ENCODE measurements at places on chromosomes 13 and 19.

DNA sequence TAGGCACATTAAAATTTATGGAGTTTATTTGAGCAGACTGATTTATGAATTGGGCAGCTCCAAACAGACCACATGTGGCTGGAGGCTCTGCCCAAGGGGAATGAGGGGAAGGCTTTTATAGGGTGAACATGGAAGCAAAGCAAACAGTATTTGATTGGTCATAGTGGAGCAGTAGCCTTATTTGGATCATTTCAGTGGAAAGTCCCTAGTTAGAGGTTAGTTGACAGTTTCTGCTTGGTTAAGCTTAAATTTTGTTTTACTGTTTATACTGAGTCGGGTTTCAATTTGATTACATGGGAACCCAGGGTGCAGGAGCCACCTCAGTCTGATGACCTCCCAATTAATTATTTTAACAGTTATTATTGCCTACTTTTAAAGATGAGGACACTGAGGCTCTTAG is 140.5 kb downstream of the NDFIP2 start:
- DNase-seq = no peak

DNA sequence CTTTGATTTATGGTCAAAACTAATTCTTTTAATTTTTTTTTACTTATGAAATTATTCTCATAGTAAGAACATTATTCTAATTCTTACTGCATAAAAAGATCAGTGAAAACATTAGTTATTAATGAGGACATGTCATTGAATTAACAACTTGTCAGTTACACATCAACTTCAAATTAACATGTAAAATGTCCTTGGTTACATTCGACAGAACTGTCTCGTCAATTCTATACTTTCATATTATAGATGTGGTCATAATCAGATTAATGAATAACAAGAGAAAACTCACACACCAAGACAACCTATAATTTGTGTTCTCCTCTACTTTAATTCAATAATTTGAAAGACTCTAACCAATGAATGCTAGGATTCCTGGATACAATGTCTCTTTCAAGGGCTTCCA is 66.7 kb downstream of the KATNAL1 start:
- DNase-seq = no peak

DNA sequence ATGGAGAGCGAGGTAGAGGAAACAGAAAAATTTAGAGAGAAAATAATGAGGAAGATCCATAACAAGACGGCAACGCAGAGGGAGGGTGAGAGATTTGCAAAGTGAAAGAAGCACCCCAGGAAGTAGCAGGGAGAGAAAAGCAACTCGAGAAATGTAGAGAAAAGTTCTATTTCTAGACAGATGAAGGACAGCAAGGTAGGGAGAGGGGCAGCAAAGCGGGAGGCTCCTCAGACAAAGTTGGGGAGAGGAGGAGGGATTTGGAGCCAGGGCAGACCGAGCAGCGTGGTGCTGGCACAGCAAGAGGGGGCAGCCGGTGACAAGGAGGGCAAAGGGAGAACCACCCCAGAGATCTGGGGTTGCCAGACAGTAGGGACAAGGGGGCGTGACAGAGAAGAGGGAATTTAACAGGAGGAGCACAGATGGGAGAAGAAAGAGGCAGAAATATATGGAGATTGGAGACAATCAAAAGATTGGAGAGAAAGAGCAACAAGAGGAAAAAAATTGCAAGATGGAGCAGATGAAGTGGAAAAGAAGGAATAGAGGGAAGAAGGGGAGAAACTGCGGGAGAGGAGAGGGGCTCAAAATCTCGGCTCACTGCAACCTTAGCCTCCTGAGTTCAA is 989 bp downstream of the ZNF766 start:
- DNase-seq = no peak

DNA sequence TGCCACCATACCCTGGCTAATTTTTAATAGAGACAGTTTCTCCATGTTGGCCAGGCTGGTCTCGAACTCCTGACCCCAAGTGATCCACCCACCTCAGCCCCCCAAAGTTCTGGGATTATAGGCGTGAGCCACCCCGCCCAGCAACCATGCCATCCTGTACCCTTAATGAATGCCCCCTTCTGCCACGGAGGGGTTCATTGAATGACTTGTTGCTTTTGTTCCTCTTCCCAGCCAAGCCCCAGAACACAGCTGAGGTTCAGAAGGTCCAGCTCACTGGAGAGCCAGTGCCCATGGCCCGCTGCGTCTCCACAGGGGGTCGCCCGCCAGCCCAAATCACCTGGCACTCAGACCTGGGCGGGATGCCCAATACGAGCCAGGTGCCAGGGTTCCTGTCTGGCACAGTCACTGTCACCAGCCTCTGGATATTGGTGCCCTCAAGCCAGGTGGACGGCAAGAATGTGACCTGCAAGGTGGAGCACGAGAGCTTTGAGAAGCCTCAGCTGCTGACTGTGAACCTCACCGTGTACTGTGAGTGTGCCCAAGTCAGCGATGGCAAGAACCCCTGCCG is 6.0 kb downstream of the PVR start:
- DNase-seq = no peak
